Stimulated activated CD4-positive, alpha-beta T cell treated with anti-CD3 and anti-CD28 coated beads, Interleukin-2, amount 100 ng/mL, for 4 hours (primary cell): ENCODE measurements at places on chromosomes 13 and 19.

GRCh38 chr13:98315466-98315865 is 138.4 kb upstream of the RNF113B start:
- DNase-seq, result no peak

DNA sequence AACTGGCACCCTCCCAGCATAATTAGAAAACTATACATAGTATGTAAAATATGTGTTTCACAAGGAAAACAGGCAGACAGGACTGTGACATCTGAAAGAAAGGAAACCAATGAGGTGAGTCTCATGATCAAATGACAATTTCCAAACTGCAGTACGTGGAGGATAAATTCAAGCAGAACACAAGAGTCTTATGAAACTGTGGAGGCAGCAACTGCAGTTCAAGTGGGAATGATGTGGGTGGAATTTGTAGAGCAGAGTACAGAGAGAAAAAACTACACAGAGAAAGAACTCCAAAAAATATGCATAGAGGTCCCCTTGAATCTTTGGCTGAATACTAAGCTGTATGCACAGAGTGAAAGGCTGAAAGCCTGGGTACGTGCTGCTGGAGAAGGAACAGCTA is 9.7 kb downstream of the SIGLEC6 start:
- no peak for DNase-seq

DNA sequence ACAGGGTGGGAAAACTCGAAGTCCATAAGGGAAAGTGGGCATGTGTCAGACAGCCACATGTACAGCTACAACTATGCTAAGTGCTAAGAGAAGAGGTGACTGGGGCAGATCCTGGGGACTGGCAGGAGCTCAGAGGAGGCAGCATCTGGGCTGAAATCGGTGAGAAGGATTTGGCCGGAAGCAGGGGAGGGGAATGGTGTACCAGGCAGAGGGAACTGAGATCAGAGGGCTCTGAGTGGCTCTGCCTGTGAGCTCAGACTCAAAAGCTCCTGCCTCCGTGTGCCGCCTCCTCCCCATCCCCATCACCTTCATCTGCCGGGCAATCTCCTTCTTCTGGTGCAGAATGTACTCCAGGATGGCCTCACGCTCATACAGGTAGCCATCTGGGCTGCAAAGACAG is 21.8 kb downstream of the NOSIP start:
- DNase-seq, result no peak

- DNase-seq, result no peak
Measured at GRCh38 chr13:24892829-24893228, 128.9 kb downstream of the RNF17 start.

GRCh38 chr19:18649371-18650020 is 12.7 kb downstream of the KLHL26 start:
- no peak for DNase-seq

DNA sequence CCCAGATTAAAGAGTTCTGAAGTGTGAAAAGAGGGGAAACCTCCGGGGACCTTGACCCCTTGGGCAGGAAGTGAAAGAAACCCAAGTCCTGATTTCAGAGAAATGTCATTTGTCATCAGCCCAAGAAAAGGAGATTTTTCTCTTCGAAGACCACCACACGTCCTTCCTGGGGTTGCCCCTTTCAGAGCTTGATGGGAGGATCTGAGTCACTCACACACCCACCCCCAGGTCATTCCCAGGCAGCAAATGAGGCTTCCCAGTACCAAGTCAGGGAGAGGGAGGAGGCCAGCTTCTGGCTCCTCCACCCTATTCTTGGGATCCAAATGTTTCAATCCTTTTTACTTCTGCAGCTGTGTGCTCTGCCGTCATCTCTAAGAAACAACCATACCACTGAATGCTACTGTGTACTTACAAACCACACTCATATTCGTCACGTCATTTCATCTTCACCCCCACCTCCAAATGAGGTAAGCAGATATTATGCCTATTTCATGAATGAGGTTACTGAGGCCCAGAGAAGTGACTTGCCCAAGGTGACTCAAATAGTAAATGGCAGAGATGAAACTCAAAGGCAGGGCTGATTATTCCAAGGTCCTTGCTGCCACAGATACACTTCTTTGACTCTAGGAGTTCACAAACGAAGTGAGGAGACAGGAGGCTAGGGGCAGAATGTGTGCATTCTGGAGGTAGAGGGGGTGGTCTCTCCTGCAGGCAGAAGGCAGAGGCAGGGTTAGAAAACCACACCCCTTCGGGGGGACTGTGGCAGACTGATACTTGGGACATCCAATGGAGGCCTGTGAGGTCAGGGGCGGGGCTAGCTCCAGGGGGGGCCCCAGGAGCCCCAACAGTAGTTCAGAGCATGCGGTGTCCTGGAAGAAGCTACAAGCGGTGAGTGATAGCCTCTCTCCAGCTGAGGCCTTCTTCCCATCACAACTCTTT is 5.0 kb upstream of the KMT2B start:
- peak; percentile 49 for DNase-seq

GRCh38 chr19:12701596-12702282 is 5.3 kb upstream of the FBXW9 start:
- no peak for DNase-seq

- DNase-seq, result peak; percentile 35
Measured at GRCh38 chr13:42356184-42356575, 84.2 kb downstream of the AKAP11 start.

DNA sequence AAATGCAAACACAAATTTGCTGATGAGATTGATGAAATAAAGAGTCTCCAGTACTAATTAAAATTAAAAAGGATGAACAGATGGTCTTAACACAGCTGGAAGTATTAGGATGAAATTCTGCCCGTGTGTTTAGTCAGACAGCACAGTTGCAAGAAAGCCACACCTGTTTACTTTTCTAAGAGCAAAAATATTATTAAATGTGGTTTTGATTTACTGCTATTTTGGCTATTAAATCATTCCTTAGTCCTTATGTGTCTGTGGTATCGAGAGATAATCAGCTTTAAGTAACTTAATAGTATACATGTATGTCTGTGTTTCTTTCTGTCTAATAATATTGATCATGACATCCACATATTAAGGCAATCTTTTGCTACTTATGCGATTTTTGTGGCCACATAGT is 494.9 kb downstream of the GPC6 start:
- DNase-seq, result no peak

DNA sequence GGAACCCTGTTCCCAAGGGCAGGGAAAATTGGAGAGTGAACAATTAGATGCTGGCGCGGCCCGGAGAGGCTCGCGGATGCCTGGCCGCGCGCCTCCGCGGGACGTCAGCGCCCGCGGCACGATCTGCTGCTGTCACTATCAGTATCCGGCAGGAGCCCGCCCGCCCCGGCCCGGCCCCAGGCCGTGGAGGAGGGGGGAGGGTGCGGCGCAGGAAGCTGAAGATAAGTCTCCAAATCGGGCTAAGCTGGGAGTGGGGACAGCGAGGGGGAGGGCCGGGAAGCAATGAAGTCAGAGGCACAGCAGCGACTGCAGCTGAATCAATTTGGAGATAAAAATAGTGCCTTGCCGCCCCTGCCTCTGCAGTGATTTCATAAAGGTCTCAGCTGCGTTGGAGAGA is 441.5 kb upstream of the KLF12 start:
- peak; percentile 7 for DNase-seq

GRCh38 chr13:57137585-57137984 is 3.1 kb upstream of the PRR20A start:
- DNase-seq, result no peak

DNA sequence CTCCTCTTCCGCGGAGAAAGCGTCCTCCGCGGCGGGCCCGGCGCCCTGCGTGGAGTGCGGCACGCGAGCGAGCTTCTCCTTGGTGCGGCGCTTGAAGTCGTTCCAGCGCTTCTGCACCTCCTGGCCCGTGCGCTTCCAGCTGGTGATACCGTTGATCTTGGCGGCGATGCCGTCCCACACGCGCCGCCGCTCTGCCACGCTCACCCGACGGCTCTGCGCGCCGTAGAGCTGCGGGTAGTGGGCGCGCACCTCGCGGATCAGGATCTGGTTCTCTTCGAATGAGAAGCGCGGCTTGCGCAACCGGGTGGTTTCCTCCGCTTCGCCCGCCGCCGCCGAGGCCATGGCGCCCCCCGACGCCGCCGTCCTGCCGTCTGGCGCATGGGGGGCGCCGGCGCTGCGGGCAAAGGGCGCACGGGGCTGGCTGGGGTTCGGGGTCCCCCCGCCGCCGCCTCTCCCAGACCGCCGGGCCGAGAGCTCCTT is 941 bp downstream of the MYPOP start:
- DNase-seq, result no peak

DNA sequence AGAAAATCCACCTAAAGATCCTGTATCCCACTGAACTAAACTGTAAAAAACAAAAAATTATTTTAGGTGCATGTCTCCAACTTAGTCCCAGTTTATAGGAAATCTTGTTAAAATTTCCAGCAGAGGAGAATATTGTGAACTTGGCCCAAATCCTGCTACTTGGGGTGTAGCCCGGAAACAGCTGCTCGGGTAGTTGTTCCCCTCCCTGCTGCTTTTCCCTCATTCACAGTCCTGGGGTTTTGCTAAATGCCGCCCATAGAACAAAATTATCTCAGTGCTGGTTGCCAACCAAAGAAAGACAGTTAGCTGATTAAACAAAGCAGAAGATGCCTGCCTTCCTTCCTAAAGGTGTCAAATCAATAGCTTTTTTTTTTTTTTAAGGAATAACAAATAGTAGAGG is 330.5 kb upstream of the KLF12 start:
- no peak for DNase-seq

GRCh38 chr13:31476753-31477152 is 262.6 kb upstream of the RXFP2 start:
- no peak for DNase-seq

GRCh38 chr13:43242040-43242439 is 218.7 kb downstream of the DNAJC15 start:
- DNase-seq, result no peak

DNA sequence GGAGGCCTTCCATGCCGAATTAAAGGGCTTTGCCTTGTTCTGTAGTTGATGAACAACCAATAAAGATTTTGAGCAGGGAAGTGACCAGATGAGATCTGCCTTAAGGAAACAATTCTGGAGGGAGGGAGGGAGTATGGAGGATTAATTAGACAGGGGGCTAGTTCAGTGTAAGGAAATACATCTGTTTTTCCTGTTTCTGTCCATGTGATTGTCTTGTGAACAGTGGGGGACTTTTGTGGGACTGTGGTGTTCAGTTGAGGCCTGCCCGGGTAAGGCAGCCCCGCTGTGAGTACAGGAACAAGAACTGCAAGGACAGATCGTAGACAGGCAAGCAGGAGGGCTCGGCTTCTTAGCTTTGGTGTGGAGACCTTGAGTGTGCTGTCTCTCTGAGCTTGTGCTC is 59.0 kb downstream of the DGKH start:
- no peak for DNase-seq

- no peak for DNase-seq
Measured at GRCh38 chr13:67515895-67516294, 285.8 kb upstream of the PCDH9 start.

DNA sequence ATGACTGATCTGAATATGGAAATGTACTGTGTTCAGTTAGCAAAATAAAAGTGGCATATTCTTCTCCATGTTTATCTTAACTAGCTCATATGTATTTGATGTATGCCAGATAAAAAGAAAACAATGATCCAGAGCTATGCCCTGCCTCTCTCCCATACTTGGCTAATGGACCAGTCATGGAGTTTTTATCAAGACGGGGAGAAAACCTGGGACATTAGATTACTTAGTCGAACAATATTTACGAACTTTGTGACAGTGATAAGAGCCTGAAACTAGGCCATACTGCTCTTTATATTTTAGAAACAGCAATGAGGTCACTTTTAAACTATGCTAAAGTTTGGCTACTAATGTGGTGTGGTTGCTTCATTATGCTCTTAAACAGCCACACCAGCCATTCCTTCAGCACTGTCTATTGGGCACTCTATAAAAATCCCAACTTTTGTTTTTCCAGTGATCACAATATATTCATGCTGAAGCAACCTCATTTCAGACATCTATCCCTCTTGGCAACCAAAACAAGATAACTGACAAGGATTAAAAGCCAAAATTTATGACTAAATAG is 265.0 kb downstream of the FGF14 start:
- DNase-seq, result no peak
